ENCODE measurements at places on chromosomes 13 and 19.
A peak's percentile ranks its signal among the peaks of the same experiment; 100 is the strongest.

- H3K4me1 ChIP-seq, result peaks cover 9% of the 10 kb centered on the region
- no peak for DNase-seq
- H3K27ac ChIP-seq, result no peak overlapping the region
- H3K4me3 ChIP-seq, result no peak overlapping the region
- no peaks in the 10 kb centered on the region for H3K27me3 ChIP-seq
- no peaks in the 10 kb centered on the region for H3K36me3 ChIP-seq
These were observed 279.7 kb downstream of the COG6 start for GRCh38 chr13:39935155-39935554.

DNA sequence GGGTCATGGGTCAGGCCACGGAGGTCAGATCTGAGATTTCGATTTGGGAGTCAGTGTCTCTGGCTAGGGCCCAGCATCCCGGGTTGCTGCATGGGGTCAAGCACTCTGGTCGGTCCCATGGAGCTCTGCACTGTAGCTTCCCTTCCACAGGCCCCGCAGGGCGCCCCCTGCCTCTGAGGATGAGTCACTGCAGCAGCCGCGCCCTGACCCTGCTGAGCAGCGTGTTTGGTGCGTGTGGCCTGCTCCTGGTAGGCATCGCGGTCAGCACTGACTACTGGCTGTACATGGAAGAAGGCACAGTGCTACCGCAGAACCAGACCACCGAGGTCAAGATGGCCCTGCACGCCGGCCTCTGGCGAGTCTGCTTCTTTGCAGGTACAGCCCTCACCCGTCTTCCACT lies 3.6 kb downstream of the CACNG7 start:
- no peak overlapping the region for H3K27ac ChIP-seq
- no peak overlapping the region for H3K4me3 ChIP-seq
- H3K27me3 ChIP-seq, result peaks cover 33% of the 10 kb centered on the region

DNA sequence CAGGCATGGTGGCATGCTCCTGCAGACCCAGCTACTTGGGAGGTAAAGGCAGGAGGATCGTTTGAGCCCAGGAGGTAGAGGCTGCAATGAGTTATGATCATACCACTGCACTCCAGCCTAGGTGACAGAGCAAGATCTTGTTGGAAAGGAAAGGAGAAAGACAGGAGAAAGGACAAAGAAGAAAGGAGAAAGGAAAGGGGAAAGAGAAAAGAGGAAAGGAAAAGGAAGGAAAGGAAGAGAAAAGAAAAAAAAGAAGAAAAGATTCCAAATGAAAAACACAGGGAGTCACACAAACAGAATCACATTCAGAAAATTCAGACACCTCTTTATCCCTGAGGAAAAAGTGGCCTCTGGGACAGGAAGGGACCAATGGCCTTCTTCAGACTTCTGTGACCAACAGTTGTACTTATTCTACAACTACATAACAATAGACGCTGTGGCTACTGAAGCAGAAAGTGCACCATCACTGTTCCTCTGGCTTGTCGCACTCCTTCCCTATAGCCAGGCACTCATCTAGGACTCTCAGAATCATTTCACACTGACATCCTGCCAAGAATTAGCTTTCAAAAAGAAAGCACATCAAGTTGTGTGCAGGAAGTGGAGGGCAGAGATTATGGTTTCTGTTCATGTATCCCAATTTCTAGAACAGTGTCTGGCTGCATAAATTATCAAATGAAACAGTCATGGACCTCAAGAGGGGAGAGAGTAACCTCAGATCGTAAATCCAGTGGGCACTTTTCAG lies 5.9 kb downstream of the MTMR6 start:
- no peaks in the 10 kb centered on the region for H3K27me3 ChIP-seq
- no peak for DNase-seq
- H3K4me3 ChIP-seq, result no peak overlapping the region
- no peaks in the 10 kb centered on the region for H3K36me3 ChIP-seq
- H3K4me1 ChIP-seq, result peaks cover 52% of the 10 kb centered on the region

- H3K36me3 ChIP-seq, result no peaks in the 10 kb centered on the region
- no peak overlapping the region for H3K4me3 ChIP-seq
- DNase-seq, result no peak
- peaks cover 25% of the 10 kb centered on the region for H3K4me1 ChIP-seq
These were observed 18.7 kb downstream of the HCN2 start for GRCh38 chr19:608155-609003.

GRCh38 chr13:44549476-44549875 lies 26.7 kb downstream of the TSC22D1 start:
- H3K4me1 ChIP-seq, result no peaks in the 10 kb centered on the region
- H3K4me3 ChIP-seq, result no peak overlapping the region

- H3K27ac ChIP-seq, result no peak overlapping the region
- DNase-seq, result no peak
- no peak overlapping the region for H3K4me3 ChIP-seq
- H3K36me3 ChIP-seq, result no peaks in the 10 kb centered on the region
- H3K4me1 ChIP-seq, result no peaks in the 10 kb centered on the region
These were observed 2265.1 kb upstream of the PCDH20 start for GRCh38 chr13:63680704-63681103.

GRCh38 chr19:18262144-18262543 lies 12.1 kb downstream of the IQCN start:
- DNase-seq, result no peak
- no peaks in the 10 kb centered on the region for H3K27me3 ChIP-seq
- peaks cover 16% of the 10 kb centered on the region for H3K36me3 ChIP-seq
- H3K4me3 ChIP-seq, result no peak overlapping the region

DNA sequence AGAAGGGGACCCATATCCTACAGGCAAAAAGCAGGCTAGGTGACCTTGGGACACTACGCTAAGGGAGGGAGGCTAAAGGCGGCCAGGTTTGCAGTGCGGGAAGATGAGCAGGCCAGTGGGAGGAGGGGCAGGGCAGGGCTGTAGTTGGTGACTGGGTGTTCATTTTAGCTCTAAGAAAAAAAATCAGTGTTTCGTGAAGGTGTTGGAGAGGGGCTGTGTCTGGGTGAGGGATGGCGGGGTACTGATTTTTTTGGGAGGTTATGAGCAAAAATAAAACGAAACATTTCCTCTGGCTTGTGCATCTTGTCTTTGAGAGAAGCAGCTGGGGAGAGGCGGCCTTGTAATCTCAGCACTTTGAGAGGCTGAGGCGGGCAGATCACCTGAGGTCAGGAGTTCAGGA lies 4.3 kb upstream of the NUP62 start:
- no peaks in the 10 kb centered on the region for H3K36me3 ChIP-seq
- H3K4me1 ChIP-seq, result peaks cover 35% of the 10 kb centered on the region
- no peak for DNase-seq
- no peaks in the 10 kb centered on the region for H3K27me3 ChIP-seq
- no peak overlapping the region for H3K4me3 ChIP-seq

DNA sequence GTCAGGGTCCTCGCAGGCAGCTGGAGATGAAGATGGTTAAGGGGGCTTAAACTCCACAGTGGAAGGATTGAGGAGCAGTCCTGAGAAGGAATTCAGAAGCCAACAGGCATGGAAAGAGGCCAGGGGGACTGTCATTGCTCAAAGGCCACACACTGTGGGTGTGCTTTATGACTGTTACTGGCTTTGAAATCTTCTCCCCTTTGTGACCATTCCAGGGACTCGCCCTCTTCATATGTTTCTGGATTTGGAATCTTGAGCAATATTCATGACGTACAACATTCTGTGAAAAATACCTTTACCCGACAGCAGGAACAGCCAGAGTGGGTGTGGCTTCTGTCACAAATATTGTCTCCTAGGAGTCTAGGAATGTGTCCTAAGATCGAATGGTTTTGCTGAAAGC lies 16.6 kb downstream of the CEACAM7 start:
- H3K4me1 ChIP-seq, result no peaks in the 10 kb centered on the region
- no peak overlapping the region for H3K27ac ChIP-seq

DNA sequence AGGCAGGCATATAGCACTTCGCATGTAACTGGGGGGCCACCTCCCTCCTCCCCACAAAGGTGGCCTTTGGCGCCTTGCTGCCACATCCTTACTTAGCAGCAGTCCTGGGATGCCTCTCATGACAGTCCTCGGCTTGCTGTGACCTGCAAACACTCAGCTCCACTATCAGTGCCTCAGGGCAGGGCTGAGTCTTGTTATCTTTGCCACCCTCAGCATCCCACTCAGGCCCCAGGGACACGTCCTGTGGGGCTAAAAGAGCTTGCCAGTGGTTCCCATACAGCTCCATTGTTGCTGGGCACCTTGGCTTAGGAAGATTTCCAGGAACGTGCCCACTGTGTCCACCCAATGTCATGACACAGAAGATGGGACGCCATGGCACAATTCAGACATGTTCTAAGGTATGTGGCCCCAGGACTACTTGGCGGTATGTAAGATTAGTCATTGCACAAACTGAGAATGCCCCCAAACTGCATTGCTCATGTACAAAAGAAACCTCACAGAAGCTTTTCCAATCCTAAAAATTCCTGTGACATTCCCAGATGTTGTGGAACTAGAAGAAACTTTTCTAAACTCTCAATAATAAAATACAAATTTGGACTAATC lies 16.3 kb downstream of the DOCK9 start:
- DNase-seq, result no peak
- H3K27me3 ChIP-seq, result no peaks in the 10 kb centered on the region
- no peak overlapping the region for H3K4me3 ChIP-seq
- no peak overlapping the region for H3K27ac ChIP-seq

DNA sequence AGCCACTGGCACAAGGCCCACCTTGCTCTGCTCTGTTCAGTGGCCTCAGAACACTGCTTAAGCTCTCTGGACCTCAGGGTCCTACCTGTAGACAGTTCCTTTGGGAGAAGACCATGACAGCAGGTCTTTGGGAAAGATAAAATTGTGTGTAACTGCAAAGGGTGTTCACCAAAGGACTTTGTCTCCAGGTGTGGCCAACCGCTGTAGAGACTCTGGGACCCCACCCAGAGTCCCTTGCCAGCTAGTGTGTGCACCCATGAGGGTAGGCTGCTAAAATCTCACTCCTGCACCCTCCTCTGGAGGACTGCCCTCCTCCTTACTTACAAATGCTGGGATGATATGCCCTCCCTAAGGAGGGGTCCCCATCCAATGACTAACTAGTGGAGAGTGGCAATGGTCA lies 211.2 kb downstream of the TSHZ3 start:
- H3K27ac ChIP-seq, result no peak overlapping the region
- H3K4me1 ChIP-seq, result no peaks in the 10 kb centered on the region
- H3K36me3 ChIP-seq, result no peaks in the 10 kb centered on the region
- H3K4me3 ChIP-seq, result no peak overlapping the region

DNA sequence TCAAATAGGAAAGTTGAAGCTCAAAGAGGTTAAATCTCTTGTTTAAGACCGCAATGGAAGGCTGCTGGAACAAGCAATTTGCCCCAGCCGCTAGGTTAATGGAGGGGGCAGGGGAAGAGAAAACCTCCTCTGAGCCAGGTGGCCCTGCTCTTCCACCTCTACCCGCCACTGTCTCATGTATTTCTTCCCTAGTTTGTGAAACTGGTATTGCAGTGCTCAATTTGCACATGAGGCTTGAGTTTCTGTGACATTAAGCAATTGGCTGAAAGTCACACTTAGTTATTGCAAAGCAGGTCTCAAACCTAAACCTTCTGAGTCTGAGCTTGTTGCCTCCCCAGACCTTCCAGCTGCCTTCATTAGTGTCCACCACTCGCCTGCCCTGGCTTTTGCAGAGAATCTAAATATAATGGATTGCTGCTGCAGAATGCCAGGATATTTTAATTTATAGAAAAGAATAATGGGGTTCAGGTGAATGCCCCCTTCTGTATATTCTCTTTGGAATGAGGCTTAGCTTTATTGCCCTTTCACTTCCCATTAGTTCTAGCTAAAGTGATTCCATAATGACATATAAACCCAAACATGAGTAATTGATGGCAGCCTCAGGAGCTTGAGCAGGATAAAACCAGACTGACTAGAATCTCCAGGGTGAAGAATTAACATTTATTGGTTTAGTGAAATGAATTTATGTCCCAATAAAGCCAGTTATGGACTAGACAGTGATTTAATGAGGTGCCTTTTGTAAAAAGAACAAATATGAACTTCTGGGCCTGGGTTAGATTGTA lies 27.0 kb upstream of the OLFM4 start:
- H3K4me1 ChIP-seq, result no peaks in the 10 kb centered on the region
- no peak overlapping the region for H3K4me3 ChIP-seq
- no peaks in the 10 kb centered on the region for H3K36me3 ChIP-seq
- no peaks in the 10 kb centered on the region for H3K27me3 ChIP-seq
- H3K27ac ChIP-seq, result no peak overlapping the region
- no peak for DNase-seq

DNA sequence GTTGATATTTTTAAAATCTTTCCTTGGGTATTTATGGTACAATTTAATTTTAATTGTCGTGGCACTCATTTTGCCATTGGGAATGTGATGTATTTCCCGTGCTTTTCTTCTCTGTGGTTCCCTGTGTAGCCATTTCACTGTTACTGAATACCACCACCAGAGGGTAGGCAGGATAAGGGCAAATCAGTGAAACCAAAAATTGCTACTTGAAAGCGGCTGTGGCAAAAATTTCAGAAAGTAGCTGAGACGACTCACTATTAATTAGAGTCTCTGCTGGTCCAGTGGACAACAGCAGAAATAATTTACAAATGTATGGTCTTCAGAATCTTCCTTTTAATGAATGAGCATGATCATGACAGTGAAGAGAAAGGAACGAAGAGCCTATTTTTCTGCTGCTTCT lies 34.4 kb upstream of the MIR17HG start:
- no peaks in the 10 kb centered on the region for H3K36me3 ChIP-seq
- H3K27me3 ChIP-seq, result no peaks in the 10 kb centered on the region
- DNase-seq, result peak; percentile 31
- H3K27ac ChIP-seq, result no peak overlapping the region

DNA sequence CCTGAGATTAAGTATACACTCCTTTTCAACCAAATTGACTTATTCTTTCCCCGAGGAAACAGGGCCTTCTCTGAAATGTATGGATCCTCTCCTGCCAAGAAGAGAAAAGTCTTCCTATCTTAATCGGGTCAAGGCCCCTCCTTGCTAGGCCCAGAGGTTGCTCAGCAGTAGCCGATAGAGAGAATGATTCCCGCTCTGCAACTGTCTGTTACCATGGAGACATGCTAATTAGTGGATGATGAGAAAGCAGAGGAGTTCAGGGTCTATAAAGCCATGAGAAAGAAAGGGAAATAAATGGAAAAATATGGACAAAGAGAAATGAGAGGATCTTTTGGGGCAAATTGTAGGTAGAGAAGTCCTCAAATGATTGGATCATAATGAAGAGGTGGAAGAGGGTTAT lies 103.5 kb downstream of the POU4F1 start:
- H3K4me1 ChIP-seq, result no peaks in the 10 kb centered on the region

- DNase-seq, result no peak
- H3K27me3 ChIP-seq, result no peaks in the 10 kb centered on the region
- H3K36me3 ChIP-seq, result no peaks in the 10 kb centered on the region
- H3K4me3 ChIP-seq, result no peak overlapping the region
These were observed 8.9 kb downstream of the ZNF541 start for GRCh38 chr19:47564081-47564480.

GRCh38 chr13:84430446-84430845 lies 548.2 kb upstream of the SLITRK1 start:
- H3K27me3 ChIP-seq, result no peaks in the 10 kb centered on the region
- H3K27ac ChIP-seq, result no peak overlapping the region
- DNase-seq, result no peak
- H3K4me3 ChIP-seq, result no peak overlapping the region
- no peaks in the 10 kb centered on the region for H3K4me1 ChIP-seq
